ENCODE measurements at places on chromosomes 12 and 14. TPM values are rescaled to one million over a fixed set of nuclear protein-coding genes. Genes with fewer than 3 reads are reported as not detected.

Gene TTC6
- total RNA-seq = not detected

Gene HOXC5
- 0.79 TPM for total RNA-seq

Gene CFAP54
- 0.43 TPM for total RNA-seq

Gene CLEC4C
- not detected for total RNA-seq

Gene ASPG
- 0.79 TPM for total RNA-seq

Gene GALNT9
- not detected for total RNA-seq

Data from placental epithelial cell (primary cell).